ENCODE measurements at places on chromosomes 7 and 10.

DNA sequence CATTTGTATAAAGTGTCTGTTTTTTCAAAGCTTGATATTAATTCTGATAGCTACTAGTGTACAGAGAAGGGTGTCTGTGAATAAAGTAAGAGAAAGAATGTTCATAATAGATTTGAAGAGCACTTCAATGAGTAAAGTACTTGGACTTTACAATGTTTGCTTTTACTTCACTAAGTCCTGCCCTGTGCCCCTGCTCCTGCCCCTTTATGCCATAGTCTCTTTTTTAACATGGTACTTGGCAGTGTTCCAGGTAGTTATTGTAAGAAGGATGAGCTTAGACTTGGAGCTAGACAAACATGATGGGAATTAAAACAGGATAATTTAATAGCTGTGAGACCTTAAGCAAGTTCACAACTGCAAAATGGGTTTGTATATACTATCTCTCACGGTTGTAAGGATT is 41.0 kb downstream of the ZEB1 start:
- peak; percentile 74 for DNase-seq

GRCh38 chr7:28799619-28800018 is 158.5 kb downstream of the TRIL start:
- no peak for DNase-seq

- no peak for DNase-seq
Observed at GRCh38 chr7:41942468-41943093, 239.7 kb upstream of the INHBA start.

DNA sequence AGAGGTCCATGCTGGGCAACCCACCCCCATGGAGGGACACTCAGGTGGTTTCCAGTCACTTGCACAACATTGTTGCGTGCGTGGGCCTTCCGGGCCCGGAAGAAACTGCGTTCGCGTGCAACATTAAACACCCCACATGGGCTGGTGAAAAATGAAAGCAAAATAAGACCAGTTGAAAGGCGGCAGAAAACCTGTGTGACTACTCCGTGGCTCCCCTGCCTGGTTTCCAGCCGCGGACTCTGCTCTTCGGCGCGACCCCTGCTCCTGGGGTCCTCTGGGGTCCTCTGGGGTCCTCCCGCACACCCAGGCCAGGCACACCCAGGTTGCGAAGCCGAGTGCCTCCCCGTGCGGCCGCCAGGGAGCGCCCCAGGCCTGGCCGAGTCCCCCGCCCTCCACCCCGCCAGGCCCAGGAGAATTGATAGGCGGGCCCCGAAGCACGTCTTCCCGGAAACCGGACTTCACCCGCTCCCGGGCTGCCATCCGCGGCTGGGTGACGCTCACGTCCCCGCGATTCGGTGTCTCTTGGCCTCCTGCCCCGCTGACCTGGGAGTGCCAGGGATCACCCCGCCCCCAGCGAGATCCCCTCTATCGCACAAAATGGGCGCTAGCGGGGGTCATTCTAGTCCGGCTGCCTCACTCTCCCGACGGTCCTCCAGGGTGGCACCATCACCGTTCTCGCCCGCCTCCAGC is 1.9 kb upstream of the SH2D4B start:
- peak; percentile 27 for DNase-seq

DNA sequence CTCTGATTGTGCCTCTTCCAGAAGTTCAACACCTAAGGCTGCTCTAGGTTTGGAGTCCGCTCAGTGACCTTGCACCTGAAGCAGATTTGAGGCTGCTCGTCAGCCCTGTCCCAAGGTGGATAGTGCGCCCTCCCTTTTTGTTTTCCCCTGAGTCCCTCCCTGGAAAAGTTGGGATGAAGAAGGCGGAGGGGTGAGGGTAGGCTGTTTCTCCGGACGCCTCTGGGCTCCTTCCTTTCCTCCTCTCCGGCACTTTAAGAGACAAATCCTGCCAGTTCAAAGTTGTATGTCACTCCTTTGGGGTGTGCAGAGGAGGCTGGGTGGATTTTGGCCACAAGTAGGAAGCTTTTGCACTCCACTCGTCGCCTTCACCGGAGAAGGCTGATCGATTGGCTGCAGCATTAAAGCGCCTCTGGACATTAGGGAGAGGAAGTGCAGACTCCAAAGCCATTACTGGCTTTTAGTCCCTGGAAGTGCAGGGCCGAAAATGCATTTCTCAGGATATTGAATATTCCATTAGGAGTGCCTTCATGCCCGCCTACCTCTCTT is 81.9 kb upstream of the PRKG1 start:
- no peak for DNase-seq

DNA sequence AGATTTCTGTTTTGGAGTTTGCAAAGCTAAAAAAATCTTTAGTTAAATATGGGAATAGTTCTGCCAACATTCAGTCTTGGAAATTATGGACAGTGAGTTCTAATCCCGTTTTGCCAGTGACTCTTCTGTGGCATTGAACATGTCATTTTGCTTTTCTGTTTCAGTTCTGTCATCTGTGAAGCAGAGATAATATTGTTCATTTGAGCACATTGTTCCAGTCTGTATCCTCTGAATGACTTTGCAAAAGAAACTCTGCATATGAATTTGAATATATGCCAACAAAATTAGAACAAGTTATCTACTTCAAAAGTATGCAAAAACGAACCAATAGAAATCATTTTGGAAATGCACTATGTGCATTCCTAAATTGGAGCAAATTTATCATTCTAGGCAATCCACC is 746.0 kb upstream of the POT1 start:
- no peak for DNase-seq

DNA sequence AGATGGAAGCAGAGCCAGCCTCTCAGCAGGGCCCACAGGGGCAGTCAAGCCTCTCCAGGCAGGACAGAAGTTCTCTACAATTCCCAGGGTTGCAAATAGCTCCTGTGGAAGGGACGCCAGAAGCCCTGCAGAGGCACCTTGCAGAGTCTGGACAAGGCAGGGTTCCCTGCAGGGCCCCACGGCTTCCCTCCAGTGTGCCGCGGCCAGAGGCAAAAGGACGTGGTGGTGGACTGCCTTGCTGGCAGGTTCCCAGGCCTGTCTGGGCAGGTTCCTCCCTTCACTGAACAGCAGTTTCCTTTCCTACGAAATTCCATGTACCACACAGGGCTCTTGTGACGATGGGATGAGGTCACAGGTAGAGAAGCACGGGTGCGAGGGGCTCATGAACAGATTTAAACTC is 25.1 kb downstream of the UPP1 start:
- no peak for DNase-seq

DNA sequence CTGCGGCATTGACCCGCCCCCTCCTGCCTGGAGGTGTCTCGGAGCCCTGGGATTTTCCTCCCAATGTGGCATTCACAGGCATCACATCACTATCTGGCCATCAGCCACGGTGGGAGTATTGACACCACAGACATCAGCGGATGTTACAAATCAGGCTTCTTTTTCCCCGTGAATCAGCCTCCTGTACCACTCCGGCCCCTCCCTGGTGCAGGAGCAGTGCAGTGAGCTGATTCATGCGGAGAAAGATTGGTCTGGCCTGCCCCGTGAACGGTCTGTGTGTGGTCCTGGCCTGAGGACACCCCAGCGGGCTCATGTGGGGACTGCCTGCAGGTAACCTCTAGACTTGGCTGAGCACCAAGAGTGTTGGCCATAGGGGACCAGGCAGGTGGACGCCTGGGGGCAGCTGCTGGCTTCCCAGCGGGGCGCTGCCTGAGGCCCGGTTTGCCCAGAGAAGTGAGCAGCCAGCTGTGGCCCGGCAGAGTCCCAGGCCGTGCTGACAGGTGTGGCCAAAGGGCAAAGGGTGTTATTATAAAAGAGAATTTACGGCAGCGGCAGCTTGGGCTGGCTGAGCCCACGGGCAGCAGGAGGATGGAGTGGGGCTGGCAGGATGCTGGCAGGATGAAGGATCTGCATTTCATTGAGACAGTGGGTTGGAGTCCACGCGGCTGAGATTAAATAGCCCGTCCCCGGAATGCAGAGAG is 32.1 kb upstream of the GNA12 start:
- no peak for DNase-seq

DNA sequence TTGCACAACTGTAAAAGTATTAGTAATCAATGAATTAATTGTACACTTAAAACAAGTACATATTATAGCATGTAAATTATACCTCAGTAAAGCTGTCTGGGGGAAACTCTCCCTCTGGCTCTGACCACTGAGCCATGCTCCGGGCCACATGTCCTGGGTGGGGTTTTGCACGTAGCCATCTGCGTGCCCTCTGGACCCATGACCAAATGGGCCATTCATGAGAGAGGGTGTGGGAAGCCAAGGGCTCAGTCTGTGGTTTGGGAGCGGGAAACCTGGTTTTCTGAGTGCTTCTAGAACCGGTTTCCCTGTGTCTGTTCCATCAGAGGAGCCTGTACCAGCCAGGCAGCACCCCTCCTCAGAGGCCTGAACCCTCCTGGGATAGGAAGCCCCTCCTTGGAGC is 143.2 kb downstream of the SH3PXD2A start:
- no peak for DNase-seq

- DNase-seq: no peak
Observed at GRCh38 chr7:123533929-123534382, 439 bp downstream of the IQUB start.

DNA sequence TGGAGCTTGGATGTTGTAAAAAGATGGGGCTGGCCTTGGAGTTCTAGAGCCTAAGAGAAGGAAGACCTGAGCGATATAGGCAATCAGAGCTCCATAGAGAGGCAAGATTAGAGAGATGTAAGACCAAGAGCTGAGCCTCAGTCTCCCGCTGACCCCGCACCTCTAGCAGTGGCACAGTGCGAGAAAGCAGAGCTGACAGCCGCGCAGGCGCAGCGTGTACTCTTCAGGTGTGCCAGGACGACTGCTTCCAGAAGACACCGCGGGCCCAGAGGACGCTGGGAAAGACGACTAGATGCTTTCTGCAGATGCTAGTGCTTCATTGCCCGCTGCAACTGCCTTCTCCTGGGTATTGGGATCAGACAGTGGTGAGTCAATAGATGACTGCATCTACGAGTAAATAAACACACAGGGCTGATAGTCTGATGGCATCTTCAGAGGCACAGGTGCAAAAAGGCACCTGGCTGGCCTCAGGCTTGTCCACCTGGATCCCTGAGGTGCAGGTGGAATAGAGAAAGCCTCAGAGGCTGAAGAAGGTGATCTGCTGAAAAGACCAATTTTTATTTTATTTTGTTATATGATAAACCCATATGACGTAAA is 38.1 kb upstream of the CCDC6 start:
- no peak for DNase-seq

GRCh38 chr7:47361746-47362215 is 220.1 kb downstream of the TNS3 start:
- DNase-seq: no peak

- no peak for DNase-seq
Observed at GRCh38 chr7:151290355-151290760, 41.9 kb upstream of the SMARCD3 start.

- DNase-seq: no peak
Observed at GRCh38 chr10:78082636-78083035, 49.0 kb downstream of the RPS24 start.

GRCh38 chr10:83816942-83817341 is 322.4 kb upstream of the GHITM start:
- DNase-seq: no peak

DNA sequence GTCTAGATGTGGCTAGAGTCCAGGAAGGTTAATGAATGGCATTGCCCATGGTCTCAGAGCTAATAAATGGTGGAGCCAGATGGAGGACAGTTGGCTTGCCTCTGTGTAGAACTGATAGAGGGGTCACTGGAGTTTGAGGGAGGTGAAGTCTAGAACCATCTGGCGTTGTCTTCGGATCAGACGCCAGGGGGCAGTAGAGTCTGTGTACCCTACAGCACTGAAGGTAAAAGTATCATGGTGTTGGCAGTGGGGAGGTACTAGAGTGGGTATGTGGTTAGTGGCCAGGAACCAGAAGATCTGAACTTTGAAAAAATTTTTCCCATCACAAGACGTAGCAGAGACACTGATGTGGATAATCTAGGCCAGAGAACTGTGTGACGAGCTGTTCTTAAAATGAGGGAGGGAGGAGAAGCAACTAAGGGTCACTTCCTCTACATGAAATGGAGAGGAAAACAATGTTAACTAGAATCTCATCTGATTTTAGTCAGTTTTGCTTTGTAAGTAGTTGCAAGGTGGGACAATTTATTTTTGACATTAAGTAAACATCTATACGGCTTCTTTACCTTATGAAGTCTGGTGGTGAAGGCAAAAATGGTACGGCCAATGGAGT is 227.9 kb upstream of the PRSS58 start:
- no peak for DNase-seq

DNA sequence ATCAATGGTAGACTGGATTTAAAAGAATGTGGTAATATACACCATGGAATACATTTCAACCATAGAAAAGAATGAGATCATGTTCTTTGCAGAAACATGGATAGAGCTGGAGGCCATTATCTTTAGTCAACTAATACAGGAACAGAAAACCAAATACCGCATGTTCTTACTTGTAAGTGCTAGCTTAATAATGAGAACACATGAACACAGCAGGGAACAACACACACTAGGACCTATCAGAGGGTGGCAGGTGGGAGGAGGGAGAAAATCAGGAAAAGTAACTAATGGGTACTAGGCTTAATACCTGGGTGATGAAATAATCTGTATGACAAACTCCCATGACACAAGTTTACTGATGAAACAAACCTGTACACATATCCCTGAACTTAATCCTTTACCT is 1435.2 kb downstream of the REEP3 start:
- no peak for DNase-seq

- DNase-seq: no peak
Observed at GRCh38 chr7:26688936-26689506, 175.4 kb downstream of the SKAP2 start.

DNA sequence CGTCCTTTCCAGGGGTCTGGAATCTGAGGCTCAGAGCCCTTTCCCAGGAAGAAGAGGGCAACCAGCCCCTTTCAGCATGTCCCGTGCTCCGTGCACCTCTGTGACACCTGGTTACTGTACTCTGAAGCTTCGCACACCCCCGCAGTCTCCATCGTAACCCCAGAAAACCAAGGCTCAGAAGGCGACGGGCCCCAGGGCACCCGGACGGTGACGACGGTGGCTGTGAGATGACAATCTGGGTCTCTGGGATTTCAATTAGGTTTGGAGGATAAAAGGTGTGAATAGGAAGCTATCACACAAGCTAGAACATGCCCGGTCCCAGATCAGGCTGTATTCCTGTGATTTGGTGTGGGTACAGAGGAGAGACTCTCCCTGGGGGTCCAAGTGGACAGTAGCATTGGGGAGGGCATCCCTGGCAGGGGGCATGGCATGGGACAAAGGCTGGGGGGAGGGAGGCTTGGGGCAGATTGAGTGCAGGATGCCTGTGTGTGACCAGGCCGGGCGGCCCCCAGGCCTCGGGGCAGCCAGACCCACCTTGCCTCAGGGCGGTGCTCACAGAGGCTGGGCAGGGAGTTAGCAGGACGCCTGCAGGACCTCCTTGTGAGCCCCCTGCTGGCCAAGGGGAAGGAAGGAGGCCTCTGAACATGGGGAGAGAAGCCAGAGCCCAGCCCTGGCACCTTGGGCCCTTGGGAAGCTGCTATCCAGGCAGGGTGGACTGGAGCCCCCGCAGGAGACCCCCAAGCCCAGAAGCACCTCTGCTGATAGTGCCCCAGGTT is 23.4 kb upstream of the PSMG3 start:
- no peak for DNase-seq

GRCh38 chr7:26704786-26705185 is 159.6 kb downstream of the SKAP2 start:
- DNase-seq: no peak

GRCh38 chr10:88232029-88232895 is 350.9 kb downstream of the RNLS start:
- no peak for DNase-seq

- DNase-seq: no peak
Observed at GRCh38 chr10:3150961-3151360, 21.6 kb downstream of the PITRM1 start.

Data from DMS79 (cell line).